ENCODE measurements at places on chromosomes 12 and 14.

- peak; percentile 35 for DNase-seq
Observed at GRCh38 chr12:93427779-93428564, 13.8 kb downstream of the UBE2N start.

DNA sequence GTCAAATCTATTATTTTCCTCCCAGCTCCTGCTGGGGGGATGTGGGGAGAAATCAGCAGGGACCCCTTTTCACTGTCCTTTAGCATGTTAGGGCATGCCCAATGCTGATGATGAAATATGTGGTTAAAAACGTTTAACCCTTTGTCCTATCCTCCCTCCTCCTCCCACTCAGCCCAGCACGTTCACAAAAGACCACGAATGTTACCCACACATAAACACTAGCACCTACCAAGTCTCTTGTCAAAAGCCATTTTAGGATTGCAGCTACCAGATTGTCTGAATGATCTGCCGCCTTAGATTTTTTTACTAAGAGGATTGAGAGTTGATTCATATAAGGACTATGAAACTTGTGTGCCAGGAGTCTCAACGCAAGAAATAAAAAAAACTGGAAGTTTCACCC lies 70.4 kb downstream of the TBK1 start:
- DNase-seq, result no peak

GRCh38 chr14:66624336-66624937 lies 116.5 kb downstream of the GPHN start:
- peak; percentile 78 for DNase-seq

DNA sequence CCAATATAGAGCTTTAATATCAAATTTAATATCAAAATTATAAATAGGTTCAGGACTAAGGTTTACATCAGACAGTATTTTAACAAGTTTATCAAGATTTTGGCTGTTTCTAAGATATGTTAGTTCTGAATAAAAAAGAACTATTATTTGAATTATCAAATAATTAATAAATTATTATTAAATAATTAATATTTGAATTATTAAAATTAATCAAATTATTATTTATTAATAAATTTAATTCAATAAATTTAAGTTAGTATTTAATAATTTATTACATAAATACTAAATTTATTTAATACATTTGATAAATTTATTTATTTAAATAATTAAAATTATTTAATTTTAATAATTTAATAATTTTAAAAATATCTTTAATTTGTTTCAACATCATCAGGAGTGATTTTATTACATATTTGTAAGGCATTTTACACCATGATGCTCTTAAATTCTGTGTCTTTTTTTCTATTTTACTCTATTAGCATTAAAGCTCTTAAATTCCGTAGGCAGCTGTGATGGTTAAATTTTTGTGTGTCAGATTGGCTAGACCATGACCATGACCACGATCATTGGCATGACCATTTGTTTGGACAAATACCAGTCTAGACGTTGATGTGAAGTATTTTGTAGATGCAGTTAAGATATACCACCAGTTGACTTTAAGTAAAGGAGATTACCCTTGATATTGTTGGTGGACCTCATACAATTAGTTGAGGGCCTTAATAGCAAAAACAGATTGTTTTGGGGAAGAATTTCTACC lies 82.6 kb downstream of the BBS10 start:
- no peak for DNase-seq

DNA sequence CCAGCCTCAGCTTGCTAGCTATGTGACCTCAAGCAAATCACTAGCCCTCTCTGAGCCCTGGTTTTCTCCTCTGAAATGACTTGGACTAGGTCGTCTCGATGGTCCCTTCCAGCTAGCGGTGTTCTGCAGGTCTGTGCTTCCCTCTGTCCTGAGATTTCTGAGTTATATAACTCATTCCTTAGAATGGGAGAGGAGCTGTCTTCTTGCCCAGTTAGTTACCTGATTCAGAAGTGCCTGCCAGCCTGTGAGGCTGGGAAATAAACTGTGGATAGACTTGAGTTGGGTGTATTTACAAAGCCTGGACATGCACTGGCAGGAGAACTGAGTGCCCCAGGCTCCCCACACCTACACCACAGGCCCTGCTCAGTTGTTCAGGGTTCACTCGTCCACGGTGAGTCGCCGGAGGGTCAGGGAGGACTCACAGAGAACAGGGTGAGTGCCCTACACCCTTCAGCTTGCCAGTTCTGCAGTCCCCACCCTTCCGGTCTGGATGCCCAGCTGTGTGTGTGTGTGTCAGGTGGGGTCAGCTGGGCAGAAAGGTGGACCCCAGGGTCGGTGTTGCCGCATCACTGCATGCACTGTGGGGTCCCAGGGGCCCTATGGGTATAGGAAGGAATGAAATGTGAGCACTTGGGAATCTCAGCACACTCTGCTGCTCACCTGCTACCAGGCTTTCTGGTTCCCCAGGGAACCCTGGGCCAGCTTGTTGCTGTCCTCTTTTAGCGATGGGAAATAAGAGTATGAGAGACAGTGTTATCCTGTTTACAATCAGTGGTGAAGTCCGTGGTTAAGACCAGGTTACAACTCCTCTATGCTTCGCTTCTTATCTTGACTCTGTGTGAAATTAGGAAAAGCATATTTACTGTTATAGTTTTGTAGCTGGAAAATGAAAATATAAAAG lies 348.2 kb downstream of the DPF3 start:
- DNase-seq, result no peak

- no peak for DNase-seq
Observed at GRCh38 chr14:58430156-58430555, 2.6 kb downstream of the KIAA0586 start.
